ENCODE measurements at places on chromosomes 2 and 18.

- no peak for DNase-seq
These were observed 19.5 kb upstream of the ERCC3 start for GRCh38 chr2:127313406-127313805.

GRCh38 chr2:218323526-218324472 is 31.5 kb upstream of the TMBIM1 start:
- no peak for DNase-seq

GRCh38 chr18:45801416-45802004 is 24.0 kb upstream of the SIGLEC15 start:
- DNase-seq = no peak

- no peak for DNase-seq
These were observed 295.6 kb upstream of the DLGAP1 start for GRCh38 chr18:4750393-4751346.

DNA sequence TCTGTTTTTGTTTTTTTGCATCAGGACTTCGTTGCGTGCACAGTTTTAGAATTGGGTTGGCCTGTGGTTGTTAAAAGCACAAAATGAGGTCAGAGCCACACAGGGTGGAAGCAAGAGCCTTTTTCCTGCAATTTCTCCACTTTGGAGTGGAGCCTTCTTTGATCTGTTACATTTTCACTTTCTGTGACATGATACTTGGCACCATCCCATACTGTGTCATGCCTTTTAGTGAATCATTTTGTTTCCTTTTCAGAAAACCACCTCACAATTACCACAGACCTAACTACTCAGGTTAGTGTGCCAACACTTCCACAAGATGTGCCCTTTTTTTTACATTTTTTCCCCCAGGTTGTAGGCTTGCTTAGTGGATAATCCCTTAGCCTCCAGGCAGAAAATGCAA is 32.5 kb downstream of the MERTK start:
- no peak for DNase-seq

Data from ascending aorta (tissue), 2 donors.